ENCODE measurements at places on chromosomes 5 and 9. TPM values are rescaled to one million over a fixed set of nuclear protein-coding genes. Genes with fewer than 3 reads are reported as not detected.

The CCL27 gene
- not detected for total RNA-seq

The TOR4A gene
- total RNA-seq: 12.5 TPM

The ZCCHC9 gene
- 16.8 TPM for total RNA-seq

The CRHBP gene
- total RNA-seq: 33.6 TPM

The EMB gene
- total RNA-seq: 9.3 TPM

The CNTFR gene
- total RNA-seq: 19.5 TPM

The CRB2 gene
- 27.5 TPM for total RNA-seq

The OGN gene
- 46.5 TPM for total RNA-seq

The KLF9 gene
- total RNA-seq: 19.7 TPM

The PAPPA gene
- 6.8 TPM for total RNA-seq

The IFNA2 gene
- not detected for total RNA-seq

The ANKRD31 gene
- total RNA-seq: 0.41 TPM

The EIF4EBP3 gene
- total RNA-seq: 6.0 TPM

The TAS2R1 gene
- total RNA-seq: not detected

The ADAMTS2 gene
- 32.0 TPM for total RNA-seq

The PCDH12 gene
- 30.1 TPM for total RNA-seq

The C9orf72 gene
- 24.8 TPM for total RNA-seq

The WDR31 gene
- total RNA-seq: 4.4 TPM

The PLAC8L1 gene
- total RNA-seq: not detected

The PCDHB3 gene
- total RNA-seq: 5.3 TPM

The KCNV2 gene
- total RNA-seq: not detected

The GGTA1 gene
- total RNA-seq: 4.6 TPM

The CCL28 gene
- total RNA-seq: 4.0 TPM

The GMCL2 gene
- not detected for total RNA-seq

The MRRF gene
- total RNA-seq: 34.4 TPM

The IZUMO3 gene
- total RNA-seq: not detected

The PCDHB16 gene
- 7.8 TPM for total RNA-seq

The FGFR4 gene
- 57.7 TPM for total RNA-seq

The NRG2 gene
- 1.3 TPM for total RNA-seq

The FBXO10 gene
- total RNA-seq: 15.2 TPM

The ADAMTS19 gene
- total RNA-seq: 8.5 TPM
